Stimulated activated naive CD4-positive, alpha-beta T cell treated with Interleukin-2 at 50 U/mL for 16 hours (primary cell): ENCODE measurements at places on chromosomes 13 and 19.

DNA sequence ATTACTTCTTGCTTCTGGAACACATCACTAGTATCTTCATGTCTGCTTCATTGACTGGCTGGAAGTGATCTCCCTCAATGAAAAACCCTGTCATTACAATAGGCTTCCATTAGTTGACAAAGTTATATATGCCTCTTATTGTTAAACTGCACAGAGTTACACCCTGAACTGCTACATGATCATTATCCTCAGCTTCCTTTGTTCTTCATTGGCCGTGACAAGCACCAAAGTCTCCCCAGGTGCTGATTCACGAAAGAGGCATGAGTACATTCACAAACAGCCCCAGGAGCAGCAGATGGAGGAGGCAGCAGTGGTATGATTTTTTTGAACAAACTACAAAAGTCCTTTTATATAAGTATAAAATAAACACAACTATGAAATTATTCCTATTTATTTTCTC, 51.4 kb downstream of the VWA8 start:
- DNase-seq: no peak

GRCh38 chr19:47623151-47623920, 14.4 kb downstream of the BICRA start:
- DNase-seq: no peak

GRCh38 chr13:112483299-112483698, 104.7 kb downstream of the TUBGCP3 start:
- no peak for DNase-seq

GRCh38 chr19:10346509-10346908, 7.1 kb upstream of the ICAM3 start:
- DNase-seq: no peak

GRCh38 chr13:70125693-70126092, 17.4 kb upstream of the KLHL1 start:
- DNase-seq: no peak

DNA sequence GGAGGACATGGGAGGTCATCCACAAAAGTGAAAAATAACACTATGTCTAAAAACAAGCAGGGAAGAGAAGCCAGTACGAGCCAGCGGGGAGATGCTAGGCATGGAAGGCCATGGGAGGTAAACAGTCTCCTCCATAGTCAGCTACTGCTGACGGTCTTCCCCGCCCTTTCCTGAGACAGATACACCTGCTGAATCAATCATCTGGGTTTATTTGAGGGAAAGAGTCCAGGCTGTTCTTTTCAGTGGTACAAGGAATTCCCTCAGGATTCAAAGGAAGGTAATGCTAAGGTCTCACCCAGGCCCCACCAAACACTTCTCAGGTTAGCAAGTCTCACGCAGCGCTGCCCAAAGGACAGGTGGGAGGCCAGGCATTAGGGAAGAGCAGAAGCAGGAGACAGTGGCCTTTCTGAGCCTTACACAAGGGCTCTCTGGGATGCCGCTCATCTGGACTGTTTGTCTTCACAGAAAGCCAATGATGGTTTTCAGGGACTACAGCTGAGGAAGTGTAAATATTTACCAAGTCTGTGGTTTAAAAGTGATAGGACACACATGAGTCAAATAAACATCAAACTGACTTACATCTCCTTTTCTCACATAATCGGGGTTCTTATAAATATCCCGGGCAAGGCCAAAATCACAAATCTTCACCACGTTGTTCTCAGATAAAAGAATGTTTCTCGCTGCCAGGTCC, 173.9 kb downstream of the FLT1 start:
- no peak for DNase-seq

DNA sequence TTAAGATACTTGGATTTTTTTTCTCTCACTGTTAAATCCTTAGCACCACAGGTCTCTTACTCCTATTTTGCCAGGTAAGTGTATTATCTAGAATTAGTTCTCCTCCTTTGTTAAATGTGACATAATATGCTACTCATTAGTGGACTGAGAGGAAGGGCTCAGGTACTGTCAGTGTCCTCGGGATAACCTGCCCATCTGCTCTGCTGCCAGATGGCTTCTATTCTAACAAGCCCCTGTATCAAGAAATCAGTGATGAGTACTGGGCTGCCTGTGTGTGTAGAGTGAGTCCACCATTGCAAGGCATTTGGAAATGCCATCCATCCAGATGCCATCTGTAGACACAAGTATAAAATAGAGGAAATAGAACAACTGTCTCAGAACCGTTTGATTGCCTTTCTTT, 209.6 kb downstream of the ATP8A2 start:
- DNase-seq: no peak

DNA sequence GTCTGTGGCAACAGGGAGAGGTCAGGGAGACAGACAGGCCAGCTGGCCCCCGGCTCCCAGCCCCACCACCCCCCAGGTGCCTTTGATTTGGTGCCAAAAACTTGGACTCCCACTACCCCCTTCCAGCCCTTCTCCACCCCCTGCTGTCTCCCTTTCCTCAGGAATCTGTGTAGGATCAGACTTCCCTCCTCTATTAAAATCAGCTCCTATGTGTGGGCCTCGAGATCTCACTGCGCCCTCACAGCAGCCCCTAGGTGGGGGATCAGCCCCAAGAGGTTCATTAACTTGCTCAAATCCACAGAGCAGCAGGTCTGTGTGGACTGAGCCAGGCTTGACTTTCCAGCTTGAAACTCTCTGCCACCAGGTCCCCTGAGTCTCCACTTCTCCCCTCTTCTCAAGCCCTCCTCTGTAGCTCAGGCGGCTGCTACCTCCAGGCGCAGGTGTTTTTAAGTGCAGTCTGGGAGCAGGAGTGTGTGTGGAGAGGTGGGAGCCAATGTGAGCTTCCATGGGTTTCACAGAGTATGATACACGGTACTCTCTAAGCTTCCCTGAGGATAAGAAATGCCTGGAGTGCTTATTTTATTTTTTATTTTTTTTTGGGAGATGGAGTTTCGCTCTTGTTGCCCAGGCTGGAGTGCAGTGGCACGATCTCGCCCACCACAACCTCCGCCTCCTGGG, 1.7 kb downstream of the GAPDHS start:
- no peak for DNase-seq

- no peak for DNase-seq
These were observed 2.4 kb downstream of the BTBD2 start for GRCh38 chr19:2012941-2013682.

DNA sequence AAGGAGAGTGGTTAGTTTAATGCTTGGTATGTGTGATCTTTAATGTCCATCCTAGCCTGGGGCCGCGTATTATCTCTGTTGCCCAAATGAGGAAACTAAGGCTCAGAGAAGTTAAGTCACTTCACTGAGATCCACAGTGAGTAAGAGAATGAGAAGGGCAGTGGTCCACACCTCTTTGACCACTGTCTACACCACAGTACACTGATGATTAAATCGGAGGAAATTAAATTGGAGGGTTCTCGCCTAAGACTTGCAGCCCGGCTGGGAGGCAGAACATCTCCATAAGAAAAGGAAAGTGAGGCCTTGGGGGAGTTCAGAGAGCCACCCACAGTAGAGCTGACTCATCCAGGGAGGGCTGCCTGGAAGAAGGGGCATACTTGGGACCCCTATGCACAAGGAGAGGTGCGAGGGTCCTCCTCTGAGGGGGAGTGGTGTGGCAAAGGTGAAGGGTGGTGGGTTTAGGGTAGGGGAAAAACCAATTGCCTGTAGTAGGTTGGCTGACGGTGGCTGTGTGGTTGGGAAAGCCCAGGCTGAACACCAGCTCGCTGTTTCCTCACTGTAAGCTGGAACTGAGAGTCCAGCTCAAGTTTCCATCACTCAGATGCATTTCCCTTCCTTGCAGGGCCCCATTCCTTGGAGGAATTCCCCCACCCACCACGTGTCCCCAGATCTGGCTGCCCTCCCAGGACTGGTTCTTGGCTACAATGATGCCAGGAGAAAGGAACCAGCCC, 15.0 kb upstream of the DHRS12 start:
- peak; percentile 68 for DNase-seq

DNA sequence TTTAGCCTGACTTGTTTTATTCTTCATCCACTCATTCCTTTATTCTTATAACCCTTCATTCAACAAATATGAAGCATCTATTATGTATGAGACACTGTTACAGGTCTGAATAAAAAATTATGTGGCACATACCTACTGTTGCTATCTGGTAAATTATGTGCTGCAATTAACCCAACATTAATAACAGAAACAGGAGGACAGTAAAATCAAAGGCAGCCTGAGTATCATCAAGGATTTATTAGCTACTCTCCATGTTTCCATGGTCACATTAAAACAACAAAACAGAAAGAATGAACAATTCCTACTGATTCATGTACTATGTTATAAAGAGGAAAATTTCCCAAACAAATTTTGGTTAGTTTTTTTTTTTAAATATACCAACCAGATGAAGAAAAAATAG, 43.9 kb downstream of the RAP2A start:
- no peak for DNase-seq
